ENCODE measurements at places on chromosomes 1 and 21.
A peak's percentile ranks its signal among the peaks of the same experiment; 100 is the strongest.

DNA sequence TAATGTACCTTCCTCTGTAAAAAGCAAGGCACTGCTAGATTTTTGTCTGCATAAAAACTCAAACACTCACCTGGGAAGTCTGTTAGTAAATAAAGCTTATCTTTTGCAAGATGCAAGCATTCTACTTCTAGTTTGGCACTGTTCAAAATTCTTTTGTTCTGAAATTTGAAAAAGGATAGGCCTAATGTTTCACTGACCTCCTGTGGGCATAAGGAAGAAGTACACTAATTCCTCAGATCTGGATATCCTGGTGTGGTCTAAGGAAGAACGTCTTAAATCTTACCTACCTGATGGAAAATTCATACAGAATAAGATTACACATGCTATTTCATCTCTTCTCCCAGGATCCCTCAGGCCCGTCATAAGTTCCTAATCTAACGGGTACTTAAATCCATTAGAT is 93.5 kb upstream of the CAMK1G start:
- DNase-seq: no peak

DNA sequence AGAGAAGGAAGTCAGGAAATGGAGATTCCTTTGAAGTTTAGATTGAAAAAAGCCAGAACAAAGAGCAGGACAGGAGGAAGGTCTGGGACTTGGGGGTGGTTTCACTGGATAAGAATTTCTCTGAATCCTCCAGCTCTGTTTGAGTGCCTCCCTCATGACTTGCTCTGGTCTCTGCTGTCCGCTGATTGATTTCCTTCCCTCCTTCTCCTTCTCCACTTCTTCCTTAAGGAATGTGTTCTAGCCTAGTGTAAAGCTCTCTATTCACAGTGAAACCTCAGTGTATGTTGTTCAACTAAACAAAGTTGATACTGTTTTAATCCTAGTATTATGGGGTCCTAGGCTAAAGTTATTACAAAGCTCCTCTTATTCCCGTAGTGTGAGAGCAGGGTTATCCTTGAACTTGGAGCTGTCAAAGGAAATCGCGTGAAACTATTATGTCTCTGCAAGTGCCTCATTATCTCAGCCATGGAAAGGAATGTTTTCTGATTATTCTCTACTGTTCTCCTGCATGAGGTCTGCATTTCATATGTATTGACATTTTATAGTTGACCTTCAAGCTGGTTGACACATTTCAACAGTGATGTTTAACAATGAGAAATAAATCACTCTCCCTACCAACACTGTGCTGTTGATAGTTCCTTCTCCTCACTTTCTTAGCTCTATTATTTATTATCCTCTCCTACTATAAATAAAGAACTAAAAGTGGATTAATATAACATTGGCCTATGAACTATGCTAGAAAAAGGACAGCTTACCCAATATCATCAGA is 82.7 kb upstream of the KCTD3 start:
- no peak for DNase-seq

DNA sequence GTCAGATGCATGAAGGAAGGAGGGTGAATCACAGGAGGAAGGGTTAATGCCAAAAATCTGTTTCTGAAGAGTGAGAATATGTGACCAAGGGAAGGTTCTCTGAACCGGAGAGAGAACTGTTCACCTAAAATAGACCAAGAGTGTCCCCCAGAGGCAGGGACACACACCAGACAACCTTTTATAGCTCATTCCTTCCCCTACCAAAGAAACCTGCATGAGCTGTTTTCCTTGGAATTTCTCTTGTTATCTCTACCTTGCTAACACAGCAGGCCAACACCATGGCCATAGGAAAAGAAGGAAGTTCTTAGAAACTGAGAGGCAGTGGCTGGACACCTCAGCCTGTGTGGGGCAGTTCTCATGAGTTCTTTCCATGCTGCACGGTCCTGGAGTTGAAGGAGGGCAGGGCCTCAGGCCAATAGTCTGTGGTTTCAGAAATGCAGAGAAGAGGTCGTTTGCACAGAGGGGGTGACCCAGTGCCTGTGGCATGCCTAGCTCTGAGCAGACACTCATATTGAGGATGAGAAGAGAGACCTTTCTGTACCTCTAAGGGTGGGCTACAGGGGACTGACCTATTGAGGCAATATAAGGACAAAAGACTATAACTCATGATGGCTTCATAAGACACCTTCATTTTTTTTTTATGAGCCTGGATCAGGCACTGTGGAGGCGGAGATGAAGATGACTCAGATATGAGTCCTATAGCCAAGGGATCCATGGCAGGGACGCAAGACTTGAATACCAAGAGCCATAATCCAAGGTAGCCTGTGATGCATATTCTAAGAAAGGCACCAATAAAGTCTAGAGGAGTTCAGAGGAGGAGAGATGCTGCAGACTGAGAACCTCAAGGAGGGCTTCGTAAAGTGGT is 39.4 kb downstream of the IGFN1 start:
- DNase-seq: no peak

DNA sequence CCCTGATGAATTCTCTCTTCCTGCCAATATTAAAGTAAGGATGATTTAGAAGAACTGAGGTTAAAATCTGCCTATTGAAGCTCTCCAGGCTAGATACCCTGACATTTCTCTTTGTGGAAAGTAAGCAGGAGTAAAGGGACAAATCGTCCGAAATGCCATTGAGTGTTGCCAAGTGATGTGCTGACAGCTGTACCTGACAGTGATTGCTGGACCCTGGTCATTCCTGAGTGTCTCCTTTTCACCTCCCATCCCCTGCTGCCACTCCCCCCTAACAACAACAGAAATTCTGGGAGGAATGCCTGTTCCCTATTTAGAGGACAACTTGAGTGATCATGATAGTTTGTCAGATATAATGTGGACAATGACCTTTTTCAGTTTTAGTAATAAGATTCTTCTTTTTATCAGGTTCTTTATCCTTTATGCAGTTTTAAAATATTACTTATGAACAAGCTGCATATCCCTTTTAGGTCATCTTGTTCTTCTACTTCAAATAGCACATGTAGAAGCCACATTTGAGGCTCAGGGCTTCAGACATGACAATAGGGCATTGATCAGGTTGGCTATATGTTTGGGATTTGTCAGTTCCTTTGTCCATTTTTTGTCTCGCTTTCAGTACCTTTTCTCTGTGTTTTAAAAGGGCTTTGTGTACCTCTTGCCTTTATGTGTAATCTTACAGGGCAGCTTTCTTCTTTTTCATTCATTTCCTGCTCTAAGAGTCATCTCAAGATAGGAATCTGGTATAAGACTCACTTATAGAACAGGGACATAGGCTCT is 56.0 kb downstream of the ITSN1 start:
- DNase-seq: no peak

DNA sequence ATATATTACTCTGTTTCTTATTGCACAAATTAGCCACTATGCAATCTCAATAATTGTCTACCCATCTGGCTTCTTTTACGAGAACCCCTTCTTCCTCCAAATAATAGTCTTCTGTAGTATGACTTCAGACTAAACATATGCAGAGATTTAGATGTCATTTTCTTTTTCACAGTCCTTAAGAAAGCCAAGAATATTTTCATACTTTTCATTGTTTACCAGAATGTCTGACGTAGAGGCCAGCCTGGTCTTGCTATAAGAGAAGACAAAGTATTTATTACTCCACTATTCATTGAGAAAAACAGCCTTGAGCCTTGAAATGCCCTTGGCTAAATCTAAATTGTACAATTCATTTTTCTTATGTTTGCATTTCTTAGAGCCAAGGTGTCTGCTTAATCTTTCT is 714.9 kb upstream of the CXADR start:
- DNase-seq: no peak

DNA sequence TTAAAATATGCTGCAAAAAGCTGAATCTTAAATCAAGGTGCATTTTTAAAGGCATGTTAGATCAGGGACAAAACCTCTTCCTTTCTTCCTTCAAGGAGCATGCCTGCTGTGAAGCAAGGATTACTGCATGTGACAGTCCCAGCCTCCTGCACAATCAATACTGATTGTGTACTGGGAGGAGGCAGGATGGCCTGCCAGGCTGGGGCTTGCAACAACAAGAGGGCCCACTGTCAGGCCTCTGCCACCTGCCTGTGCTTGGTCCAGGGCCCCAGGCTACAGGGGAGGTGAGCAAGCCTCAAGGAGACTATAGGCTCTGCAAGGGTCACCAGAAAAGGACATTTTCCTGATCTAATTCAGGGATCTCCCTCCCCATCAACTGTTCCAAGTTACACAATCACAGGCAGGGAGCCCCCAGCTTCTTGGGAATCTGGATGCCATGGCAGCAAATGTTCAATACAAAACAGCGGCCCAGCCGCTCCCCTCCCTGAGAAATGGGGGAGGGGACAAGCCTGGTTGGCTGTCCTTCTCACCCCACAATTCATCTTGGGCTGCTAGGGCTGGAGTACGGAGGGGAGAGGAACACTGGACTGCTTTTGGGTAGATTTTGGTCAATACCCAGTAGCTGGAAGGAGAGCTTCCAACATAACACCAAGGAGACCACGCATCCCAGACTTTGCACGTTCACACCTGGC is 76.7 kb downstream of the SSBP3 start:
- no peak for DNase-seq

DNA sequence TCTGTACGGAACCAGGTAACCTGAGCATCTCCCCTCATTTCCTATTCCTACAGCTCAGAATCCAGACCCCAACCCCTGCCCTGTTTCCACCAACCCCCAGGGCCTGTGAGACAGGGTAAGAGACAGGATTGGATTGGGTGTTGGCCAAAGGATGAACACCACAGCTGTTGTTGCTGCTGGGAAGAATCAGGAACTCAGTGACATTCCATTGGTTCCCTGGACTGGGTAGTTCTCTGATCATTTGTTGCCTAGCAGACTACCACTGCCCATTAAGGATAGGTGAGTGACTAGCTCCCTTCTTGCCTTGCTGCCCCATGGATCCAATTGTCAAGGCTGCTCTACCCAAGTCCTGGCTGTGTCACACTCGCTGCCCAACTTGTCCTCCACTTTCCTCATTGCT is 10.0 kb downstream of the NCSTN start:
- no peak for DNase-seq

DNA sequence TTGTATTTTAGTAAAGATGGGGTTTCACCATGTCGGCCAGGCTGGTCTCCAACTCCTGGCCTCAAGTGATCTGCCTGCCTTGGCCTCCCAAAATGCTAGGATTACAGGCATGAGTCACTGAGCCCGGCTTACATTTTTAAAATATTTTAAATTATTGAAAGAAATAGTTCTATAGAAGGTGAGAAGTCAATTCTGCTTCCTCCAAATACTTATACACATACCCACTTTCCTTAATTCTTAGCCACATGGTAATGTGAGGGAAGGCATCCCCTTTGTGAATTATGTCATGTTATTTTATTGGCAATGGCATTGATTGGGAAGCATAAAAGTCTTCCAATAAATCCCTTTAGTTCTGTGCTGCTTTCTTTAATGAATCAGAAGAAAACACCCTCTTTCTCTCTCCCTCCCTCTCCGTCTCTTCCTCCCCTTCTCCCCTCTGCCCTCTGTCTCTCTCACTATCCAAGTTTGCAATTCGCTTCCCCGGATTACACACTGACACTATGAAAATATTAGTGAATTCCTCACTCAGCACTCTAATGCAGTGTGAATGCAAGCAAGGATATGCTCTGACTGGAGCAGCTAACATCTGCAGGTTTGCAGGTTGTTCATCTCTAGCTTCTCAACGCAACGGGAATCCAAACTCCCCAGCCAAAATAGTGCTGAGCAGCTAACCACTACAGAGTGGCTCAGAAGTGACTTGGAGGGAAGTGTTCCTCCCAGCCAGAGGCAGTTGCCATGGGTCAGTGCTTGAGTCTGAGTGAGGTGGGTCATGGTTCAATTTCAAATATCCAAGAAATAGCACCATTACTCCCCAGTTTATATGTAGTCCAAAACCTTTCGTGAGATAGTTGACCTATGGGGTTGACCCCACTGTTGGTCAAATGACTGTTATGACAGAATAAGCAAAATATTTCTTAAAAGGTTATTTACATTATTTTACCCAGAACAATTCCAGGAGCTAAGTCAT is 77.8 kb upstream of the CD55 start:
- DNase-seq: no peak

GRCh38 chr1:154575951-154576566 is 8.5 kb downstream of the CHRNB2 start:
- DNase-seq: no peak

GRCh38 chr1:111882986-111883560 is 106.4 kb downstream of the KCND3 start:
- DNase-seq: no peak

- DNase-seq: peak; percentile 32
Observed at GRCh38 chr1:156927215-156928042, 7.0 kb downstream of the LRRC71 start.

GRCh38 chr1:180926164-180926981 is 13.7 kb downstream of the KIAA1614 start:
- no peak for DNase-seq

DNA sequence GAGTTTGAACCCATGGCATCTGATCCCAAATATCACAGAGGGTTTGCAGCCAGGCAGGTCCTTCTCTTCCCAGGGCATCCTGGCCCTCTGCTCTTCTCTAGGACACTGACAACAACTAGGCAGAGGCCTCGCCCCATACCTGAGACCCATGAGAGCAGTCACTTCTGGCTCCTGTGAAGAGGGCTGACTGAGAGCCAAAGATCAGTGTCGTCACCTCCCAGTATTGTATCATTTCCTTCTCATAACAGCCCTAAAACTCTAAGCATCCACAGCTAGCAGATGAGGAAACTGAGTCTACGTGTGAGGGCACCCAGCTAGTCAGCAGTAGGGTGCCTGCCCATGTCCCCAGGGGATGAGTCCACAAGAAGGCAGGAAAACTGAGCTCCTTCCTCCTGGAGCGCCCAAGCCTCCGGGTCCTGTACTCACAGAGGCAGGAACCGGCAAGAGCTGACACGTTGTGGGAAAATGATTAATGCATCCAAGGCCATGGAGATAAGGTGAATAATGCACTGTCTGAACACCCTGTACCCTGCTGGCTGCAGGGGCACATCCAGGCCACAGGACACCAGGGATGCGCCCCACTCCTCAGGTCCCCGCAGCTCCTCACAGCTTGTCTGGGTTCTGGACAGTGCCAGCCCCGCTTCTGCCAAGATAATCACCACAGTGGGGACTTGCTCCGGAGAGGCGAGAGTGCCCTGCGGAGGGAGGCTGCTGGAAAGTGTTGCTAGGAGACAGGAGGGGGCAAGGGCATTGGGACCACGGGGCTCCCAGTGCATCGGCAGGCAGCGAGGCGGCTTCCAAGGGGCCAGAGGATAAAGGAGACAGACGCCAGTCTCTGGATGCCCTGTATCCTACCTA is 340.0 kb downstream of the NPHP4 start:
- no peak for DNase-seq

DNA sequence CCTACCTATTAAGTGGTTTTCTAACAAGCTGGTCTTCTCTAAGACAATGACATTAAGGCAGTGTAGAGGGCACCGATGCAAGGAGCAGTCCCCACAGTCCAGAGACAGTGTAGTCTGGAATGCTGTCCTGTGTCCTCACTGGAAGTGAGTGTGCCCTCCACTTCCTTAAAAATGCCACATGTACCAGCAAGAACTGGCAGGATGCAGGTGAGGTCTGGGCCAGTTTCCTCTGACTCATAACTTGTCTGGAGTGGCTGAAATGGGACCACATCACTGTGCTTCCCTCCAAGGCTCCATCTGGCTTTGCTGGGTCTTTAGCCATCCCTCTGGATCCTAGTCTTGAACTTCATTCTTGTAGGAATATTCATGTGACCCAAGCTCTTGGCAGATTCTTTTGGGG is 170.5 kb upstream of the KIAA0040 start:
- DNase-seq: no peak

GRCh38 chr1:81954534-81955020 is 153.8 kb downstream of the ADGRL2 start:
- no peak for DNase-seq

Measured in activated naive CD8-positive, alpha-beta T cell treated with anti-CD3 and anti-CD28 coated beads, Interleukin-2, amount 50 U/mL, for 16 hours (primary cell).